IPS DF 6.9 (cell line): ENCODE measurements at places on chromosomes 3 and 15.
A peak's percentile ranks its signal among the peaks of the same experiment; 100 is the strongest.

- no peak for DNase-seq
Observed at GRCh38 chr3:172918165-172918564, 167.6 kb downstream of the ECT2 start.

- no peak for DNase-seq
Observed at GRCh38 chr3:194397757-194398312, 1.2 kb downstream of the GP5 start.

GRCh38 chr3:194139071-194139813 is 3.3 kb downstream of the HES1 start:
- no peak for DNase-seq

- no peak for DNase-seq
Observed at GRCh38 chr3:63613561-63613960, 38.9 kb upstream of the SNTN start.

- no peak for DNase-seq
Observed at GRCh38 chr3:61360297-61360965, 109.2 kb upstream of the FHIT start.

- DNase-seq, result no peak
Observed at GRCh38 chr3:73573204-73573603, 51.5 kb downstream of the PDZRN3 start.

- peak; percentile 37 for DNase-seq
Observed at GRCh38 chr3:27681249-27681748, 40.8 kb downstream of the EOMES start.

DNA sequence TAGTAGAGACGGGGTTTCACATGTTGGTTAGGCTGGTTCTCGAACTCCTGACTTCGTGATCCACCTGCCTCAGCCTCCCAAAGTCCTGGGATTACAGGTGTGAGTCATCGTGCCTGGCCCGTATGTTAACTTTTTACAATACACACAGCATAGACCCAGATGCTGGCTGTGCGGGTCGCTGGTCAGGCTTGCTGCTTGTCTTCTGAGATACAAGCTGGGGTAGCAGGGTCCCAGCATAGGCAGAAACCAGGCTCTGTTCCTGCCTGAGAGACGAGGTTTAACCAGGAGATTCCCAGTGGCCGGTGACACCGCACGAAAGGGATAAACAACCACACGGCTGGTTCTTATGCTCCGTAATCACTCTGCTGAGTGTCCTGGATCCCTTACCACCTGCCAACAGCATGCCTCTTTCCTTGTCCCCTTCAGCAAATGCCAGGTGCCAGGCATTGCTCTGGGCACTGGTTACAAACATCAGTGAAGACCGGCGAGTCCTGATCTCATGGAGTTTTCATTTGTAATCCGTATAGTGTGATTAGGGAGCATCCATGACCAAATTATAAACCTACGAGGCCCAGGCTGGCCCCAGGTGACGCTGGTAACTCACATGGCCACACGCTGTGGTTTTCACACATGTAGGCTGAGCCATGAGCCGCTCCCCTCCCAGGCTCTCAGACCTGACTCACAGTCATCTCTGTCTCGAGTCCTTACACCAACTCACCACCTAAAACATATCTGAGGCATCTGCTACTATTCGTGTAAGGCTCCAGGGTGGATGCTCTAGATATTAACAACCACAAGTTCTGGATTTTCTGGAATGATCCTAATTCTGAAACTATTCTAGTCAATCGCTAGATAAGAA is 125.7 kb downstream of the PDZRN3 start:
- no peak for DNase-seq

GRCh38 chr15:58980351-58980939 is 7.0 kb upstream of the RNF111 start:
- DNase-seq, result no peak

- no peak for DNase-seq
Observed at GRCh38 chr15:49706805-49707204, 86.0 kb downstream of the DTWD1 start.

DNA sequence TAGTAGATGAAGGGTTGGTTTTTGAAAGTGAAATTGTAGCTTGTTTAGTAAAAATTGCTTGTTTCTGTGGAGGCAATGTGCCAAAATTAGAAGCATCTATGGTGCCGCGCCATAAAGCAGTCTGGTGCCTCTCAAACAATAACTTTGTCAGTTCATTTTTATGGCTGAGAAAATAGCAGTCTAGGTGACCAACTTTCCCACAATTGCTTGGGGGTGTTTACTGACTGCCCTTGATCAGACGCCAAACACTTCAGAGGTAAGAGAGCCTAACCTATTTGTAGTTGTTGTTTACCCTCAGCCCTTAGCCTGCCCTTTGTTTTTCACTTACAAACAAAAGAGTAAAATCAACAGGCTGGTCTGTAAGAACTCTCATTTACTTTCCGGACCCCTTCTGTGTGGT is 174.5 kb downstream of the FNDC3B start:
- no peak for DNase-seq
